ENCODE measurements at places on chromosomes 5 and 9.

DNA sequence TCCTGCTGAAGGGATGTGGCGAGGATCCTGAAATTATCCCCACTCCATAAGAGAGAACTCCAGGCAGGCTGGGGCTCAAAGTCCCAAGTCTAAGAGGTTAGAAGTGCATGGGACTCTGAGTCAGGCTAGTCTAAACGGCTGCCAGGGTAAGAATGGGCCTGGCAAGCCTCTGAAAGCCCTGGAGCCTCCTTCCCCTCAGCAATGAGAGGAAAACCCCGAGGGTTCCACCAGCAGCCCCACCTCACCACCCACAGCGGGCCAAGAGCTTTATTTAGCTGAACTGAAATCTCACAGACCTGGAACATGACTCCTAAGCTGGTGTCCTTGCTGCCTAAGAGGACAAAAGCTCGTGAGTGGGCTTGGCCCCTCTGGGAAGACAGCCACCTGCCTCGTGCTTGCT, 135.5 kb downstream of the SEC61B start:
- no peak for DNase-seq

- DNase-seq, result no peak
These were observed 243.8 kb downstream of the COX7C start for GRCh38 chr5:86861512-86861911.

DNA sequence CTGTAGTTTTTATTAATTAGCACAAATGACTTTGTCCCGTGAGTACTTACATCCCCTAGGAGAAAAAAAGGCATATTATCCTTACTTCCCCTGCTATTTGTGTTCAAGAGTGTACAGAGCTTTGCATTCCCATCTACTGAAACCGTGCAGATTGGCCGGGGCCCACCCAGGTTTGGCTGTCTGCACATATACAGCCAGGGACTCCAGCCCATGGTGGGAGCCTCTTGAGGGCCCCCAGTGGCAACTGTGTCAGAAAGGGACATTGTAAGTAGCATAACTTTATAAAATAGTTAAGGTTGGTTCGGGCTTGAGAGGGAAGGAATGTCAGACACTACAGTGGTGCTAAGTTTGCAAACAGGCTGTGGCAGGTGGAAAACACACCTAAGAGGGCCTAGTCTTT, 24.7 kb downstream of the PHF2 start:
- no peak for DNase-seq

DNA sequence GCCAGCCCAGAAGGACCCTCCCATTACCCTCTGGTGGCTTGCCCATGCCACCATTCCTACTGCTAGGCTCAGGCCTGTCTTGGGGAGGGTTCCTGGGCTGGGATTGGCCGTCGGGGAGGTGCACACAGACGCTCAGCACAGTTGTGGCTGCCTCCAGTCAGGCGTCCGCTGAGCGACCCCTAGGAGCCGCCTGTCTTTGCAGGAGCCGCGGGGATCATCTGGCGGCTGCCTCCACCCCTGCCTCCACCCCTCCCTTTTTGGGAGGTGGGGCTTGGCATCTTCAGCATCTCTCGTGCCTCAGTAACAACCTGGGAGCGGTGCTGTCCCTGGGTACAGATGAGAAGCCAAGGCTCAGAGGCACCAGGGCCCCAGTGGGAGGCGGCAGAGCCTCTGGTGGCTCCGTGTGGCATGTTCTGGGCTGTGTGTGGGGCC, 39.6 kb downstream of the RXRA start:
- DNase-seq, result no peak

DNA sequence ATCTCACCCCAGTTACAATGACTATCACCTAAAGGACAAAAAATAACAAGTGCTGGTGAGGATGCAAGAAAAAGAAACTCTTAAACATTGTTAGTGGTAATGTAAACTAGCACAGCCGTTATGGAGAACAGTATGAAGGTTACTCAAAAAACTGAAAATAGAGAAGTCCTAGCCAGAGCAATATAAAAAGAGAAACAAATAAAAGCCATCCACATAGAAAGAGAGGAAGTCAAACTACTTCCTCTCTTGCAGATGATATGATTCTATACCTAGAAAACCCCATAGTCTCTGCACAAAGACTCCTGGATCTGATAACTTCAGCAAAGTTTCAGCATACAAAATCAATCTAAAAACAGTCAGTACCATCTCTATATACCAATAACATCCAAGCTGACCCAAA, 221.5 kb upstream of the FAM174A start:
- no peak for DNase-seq

DNA sequence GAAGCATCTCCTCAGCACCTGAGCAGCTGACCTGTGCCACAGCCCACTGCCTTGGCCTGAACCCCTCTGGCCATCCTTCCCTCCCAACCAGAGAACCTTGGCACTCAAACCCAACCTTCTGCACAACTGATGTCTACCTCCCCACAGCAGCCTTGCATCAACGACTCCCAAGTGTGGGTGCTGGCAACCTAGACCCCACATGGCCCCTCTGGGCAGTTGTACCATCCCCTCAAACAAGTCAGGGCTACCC, 10.3 kb downstream of the SEPTIN8 start:
- no peak for DNase-seq

GRCh38 chr9:89808756-89809181, 204.0 kb downstream of the GADD45G start:
- no peak for DNase-seq

DNA sequence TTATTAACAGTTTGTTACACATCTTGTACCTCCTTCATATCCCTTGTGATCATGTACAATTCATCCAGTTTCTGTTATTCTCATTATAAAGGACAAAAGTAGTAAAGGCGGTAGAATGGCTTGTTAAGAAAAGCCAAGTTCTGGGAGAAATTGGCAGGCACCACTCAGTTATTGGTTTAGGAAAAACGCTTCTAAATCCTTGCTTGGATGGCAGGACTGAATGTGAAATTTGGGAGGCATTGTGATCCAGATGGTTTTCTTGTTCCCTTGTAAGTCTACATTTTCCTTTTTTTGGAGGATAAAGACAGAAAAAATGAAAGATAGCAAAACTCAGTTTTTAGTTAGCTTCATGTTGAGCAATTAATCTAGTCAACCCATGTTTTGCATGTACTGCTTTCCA, 130.2 kb downstream of the MAT2B start:
- DNase-seq, result no peak

GRCh38 chr5:81800797-81801196, 49.9 kb upstream of the SSBP2 start:
- DNase-seq, result no peak

DNA sequence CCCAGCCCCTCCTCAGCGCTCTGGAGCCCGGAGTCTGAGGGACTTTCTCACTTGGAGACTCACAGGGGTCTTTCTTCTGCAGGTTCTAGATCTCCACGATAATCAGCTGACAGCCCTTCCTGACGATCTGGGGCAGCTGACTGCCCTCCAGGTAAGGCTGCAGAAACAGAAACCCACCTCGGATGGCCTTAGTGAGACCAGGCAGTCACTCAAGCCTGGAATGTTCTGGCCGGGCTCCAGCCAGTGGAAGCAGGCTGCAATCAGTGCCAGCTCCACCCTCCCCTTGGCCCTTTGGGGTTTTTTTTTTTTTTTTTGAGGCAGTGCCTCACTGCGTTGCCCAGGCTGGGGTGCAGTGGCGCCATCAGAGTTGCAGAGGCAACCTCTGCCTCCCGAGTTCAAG, 7.6 kb downstream of the LRSAM1 start:
- DNase-seq, result no peak

DNA sequence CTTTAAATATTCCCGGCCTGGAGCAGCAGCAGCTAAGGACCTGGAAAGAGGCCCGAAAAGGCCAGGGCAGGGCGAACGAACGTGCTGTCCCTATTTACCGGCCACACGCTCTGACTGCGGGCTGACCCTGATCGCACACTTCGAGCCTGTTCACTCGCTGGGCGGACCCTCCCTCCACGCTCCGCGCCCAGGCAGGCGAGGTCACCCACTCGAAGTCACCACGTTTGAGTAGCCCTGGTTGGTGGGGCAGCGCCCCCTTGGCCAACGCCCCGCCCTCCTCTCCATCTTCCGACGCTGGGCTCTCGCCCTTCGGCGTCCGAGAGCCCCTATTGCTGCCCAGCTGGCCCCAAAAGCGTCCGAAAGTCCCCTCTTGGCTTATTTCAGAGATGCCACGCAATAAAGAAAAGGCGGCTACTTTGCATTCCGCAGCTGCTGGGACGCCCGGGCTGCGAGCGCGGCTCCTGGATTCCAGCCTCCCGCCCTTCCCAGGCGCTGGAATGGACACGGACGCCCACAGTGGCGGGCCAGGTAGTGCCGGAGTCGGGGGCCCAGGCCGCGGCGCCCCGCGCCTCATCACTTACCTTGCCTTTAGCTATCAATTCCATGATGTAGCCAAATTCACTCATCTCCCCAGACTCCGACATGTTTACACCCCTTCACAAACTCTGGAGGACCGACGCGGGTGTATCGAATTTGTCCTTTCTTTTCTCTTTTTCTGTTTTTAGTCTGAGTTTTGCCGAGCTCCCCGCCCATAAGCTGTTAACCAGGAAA, 9.9 kb upstream of the TRIM36 start:
- no peak for DNase-seq

DNA sequence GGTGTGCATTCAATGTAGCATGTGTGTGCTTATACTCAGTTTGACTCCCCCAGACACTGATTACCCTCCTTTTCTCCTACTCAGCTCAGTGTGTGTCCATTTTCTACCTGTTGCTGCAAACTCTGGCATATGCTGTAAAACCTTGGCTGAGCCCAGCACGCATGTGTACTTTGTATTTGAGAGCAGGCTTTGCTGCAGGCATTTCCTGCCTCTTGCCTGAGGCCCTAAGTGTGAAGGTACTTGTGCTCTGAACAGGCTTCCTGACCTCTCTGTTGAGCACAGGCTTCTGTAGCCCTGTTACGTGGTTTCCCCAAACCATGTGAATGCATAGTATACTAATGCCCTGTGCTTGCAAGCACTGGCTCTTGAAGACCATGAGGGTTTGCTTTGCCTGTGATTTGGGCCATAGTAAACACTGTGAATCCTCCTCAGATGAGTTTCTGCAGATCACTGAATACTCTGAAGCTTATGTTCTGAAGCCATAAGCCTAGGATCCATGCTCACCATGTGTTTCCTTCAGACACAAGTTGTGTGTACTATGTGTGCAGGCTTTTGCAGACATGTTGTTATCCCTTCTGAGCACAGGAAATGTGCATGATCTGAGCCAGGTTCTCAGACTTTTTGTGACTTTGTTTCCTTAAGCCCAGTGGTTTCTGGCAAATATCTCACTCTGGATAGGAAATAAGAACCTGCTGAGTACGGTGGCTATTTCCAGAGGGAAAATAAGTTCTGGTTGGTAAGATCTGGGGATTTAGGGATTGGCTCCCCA, 124.9 kb upstream of the RUSC2 start:
- no peak for DNase-seq

DNA sequence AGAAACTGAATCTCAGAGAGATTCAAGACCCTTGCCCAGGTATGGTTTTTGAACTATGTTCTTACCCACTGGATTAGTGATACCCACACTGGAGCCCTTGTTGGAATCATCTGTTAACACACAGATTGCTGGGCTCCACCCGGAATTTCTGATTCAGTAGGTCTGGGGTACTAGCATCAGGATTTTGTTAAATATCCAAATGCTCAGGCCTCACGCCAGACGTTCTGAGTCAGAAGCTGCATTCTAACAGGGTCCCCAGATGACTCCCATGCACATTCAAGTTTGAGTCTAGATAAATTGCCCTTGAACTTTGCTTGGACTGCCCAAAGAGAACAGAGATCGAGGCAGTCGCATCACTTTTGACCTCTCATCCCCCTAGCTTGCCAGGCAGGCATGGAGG, 182.0 kb upstream of the WWC1 start:
- no peak for DNase-seq

- no peak for DNase-seq
These were observed 446.9 kb upstream of the GRIN3A start for GRCh38 chr9:102185371-102185770.

DNA sequence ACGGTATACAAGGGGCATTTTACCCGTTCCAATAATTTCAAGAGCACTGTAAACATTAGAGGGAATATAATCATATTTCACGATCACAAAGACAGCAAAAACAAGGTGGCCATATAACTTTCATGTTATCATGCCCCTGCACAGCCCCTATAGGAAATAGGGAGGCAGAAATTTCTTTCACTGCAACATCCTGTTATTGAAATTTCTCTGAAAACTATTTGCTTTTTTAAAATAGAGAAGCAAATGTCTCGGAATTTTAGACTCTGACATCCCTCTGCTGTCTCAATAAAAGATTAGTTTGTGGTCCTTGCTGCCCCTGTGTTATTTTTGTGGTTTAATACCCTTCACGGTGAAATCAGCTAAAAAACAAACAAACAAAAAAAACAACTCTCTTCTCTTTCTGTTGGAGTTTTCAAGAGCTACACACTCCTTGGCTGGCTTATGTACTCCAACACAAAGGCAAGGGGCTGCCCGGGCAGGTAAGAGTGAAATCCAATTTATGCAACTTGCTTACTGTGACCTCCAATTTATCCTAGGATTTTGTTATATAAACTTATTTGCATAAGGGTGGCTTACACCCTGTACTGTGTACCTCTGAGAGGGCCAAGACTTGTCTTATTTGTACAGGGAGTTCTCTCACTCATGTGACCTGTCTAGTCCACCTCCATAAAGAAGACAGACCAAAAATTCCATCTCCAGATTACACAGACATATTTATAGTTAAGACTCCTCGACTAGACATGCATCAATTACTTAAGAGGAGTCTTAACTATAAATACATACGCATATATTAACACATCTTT, 223.6 kb downstream of the MLLT3 start:
- DNase-seq, result no peak

DNA sequence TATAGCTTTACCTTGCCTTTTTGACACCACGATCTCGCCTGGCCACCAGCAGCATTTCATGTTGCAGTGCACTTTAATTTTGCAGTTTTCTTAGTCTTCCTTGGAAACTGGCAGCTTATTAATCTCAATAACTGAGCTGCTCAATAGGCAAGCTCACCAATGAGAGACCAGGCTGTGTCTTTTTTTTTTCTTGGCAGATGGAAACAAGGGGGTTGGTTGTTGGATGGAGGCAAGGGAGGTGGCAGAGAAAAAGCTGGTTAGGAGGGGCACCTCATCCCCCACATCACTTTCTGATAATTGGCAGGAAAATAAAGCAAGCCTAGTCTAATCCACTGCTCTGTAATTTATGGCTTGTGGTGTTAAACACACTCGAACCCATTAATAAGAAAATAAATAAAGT, 324.5 kb upstream of the WWC1 start:
- no peak for DNase-seq

- no peak for DNase-seq
These were observed 9.2 kb upstream of the GRHPR start for GRCh38 chr9:37413311-37413710.

GRCh38 chr9:94867281-94867841, 140.9 kb downstream of the AOPEP start:
- DNase-seq, result no peak

- DNase-seq, result no peak
These were observed 799.2 kb downstream of the TLE1 start for GRCh38 chr9:80890124-80890523.

GRCh38 chr5:61447780-61448495, 115.9 kb downstream of the ZSWIM6 start:
- DNase-seq, result no peak

- no peak for DNase-seq
These were observed 274.3 kb downstream of the CDH18 start for GRCh38 chr5:19713740-19714139.

Data from stimulated activated CD4-positive, alpha-beta T cell treated with anti-CD3 and anti-CD28 coated beads, Interleukin-2, amount 100 ng/mL, for 24 hours (primary cell).